ENCODE measurements at places on chromosomes 7 and 10. TPM values are rescaled to one million over a fixed set of nuclear protein-coding genes. Genes with fewer than 3 reads are reported as not detected.

The IFIT1B gene
- not detected for total RNA-seq

DNA sequence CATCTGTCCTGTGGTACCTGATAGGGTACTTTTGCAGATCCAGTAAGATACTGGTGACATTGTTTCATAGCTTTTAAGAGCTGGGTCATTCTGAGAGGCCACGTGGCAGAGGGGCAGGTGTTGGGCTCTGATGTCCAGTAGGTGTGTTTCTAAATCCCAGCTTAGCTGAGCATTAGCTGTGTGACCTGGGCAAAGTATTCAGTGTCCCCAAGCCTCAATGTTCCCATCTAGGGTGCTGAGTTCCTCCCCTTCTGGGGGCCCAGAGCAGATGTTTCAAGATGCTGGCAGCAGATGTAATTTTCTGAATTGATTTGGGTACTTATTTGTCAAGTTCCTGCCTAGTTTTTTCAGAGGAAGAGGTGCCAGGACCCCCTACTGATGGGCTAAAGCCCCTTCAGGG is 52.9 kb downstream of the NEURL1 start:
- DNase-seq = no peak

GRCh38 chr10:73816917-73817729 is 5.7 kb upstream of the NDST2 start:
- no peak for DNase-seq

DNA sequence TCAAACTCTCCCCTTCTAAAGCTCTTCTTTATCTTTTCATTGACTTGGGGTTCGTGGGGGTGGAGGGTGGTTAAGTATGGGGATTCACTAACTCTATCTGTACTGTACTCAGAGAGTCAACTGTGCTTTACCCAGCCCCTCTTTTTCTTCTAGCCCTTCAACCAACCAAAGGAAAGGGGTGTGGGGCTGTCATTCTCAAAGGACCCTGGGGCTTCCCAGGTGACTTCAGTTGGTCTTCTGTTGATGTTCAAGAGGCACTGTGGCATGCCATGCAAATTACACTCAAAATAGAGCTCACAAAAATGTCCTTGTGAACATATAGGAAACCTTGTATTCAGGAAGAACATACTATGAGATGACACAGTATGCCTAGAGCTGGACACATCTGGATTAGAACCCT is 16.9 kb upstream of the RHOBTB1 start:
- DNase-seq = no peak

DNA sequence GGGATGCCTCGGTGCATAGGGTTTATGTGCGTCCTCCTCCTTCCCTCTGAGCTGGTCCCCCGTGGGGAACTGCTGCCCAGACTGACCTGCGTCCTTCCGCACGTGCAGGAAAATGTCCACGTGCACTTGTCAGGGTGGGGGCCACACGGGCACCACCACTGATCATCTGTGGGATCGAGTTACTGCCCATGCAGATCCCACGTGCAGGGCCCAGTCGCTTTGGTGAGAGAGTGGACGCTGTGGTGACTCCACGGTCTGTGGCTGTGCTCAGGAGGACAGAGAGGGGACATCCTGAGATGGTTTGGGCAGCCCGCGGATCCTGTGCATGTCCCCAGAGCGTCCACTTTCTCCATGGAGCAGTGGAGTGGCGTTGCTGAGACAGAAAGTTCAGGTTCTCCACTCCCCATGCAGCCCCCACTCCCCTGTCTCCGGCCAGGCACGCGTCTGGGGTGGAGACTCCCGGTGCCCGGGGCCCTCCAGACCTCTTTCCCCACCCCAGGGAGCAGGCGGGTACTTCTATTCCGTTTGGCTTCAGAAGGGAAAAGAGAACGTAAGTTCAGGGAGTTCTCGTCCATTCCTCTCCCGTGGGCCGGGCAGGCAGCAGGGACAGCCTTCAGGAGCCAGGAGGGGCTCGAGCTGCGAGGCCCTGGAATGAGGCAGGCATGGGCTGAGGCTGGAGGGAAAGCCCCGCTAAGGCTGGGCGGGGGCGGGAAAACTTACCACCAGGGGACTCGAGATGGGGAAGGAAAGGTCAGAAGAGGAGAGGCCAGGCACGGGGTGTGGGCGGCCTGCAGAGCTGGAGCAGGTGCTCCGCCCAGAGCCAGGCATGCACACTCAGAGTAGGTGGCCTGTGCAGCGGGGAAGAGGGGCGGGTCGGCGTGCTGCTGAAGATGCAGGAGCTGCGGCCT is 59.9 kb downstream of the EGFR start:
- no peak for DNase-seq

The ELOVL3 gene
- total RNA-seq = not detected

The NEBL gene
- total RNA-seq = 0.26 TPM

The PRPS1L1 gene
- total RNA-seq = not detected

- peak; percentile 21 for DNase-seq
Measured at GRCh38 chr10:30792025-30792424, 162.5 kb upstream of the LYZL2 start.

DNA sequence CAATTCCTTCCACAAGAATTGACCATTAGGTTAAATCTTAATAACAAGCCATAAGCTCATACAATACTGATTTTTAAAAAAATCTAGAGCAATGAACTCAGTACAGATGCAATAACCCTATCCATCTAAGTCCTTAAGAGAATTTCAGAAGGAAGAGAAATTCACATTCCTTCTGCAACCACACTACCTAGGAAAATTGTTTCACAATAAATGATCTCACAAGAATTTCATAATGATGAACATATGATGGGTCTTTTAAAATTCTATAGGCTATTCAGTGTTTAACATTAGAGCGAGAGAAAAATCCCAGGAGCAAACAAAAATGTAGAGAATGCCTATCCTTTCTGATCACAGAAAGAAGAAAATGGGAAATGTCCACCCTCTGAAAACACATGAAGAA is 70.0 kb upstream of the MAGI2 start:
- DNase-seq = no peak

All from naive thymus-derived CD8-positive, alpha-beta T cell (primary cell).